ENCODE measurements at places on chromosomes 3 and 15. TPM values are rescaled to one million over a fixed set of nuclear protein-coding genes. Genes with fewer than 3 reads are reported as not detected.

GRCh38 chr3:54575618-54575960 lies 352.3 kb downstream of the LRTM1 start:
- no peak for DNase-seq

GRCh38 chr3:48273594-48274211 lies 32.8 kb downstream of the ZNF589 start:
- peak; percentile 31 for DNase-seq

DNA sequence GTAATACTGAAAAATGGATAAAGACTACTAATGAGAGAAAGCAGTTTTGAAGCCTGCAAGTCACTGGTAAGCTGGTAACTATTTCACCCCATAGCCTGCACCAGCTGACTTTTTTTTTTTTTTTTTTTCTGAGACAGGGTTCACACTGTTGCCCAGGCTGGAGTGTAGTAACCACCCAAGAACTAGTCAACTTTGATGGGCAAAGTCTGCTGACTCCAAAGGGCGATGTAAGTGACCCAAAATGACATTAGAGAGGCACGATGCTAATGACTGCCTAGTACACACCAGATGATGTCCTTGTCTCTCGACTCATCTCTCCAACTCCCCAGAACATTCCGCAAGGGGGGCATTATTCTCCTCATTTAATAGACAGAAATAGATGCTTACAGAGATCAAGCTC lies 12.9 kb upstream of the TMEM41A start:
- no peak for DNase-seq

GRCh38 chr3:151265866-151266265 lies 12.5 kb downstream of the P2RY14 start:
- DNase-seq = peak; percentile 44

ARPP21 gene
- not detected for total RNA-seq

PATL2 gene
- 19.8 TPM for total RNA-seq

All from activated B cell treated with CpG ODN at 0.5 μM for 24 hours (primary cell).